ENCODE measurements at places on chromosomes 6 and 20. TPM values are rescaled to one million over a fixed set of nuclear protein-coding genes. Genes with fewer than 3 reads are reported as not detected.

The LTB gene
- total RNA-seq = 10.6 TPM

The LAMP5 gene
- total RNA-seq = 0.35 TPM

The HAO1 gene
- not detected for total RNA-seq

The GOPC gene
- total RNA-seq = 19.6 TPM

The KIAA0408 gene
- total RNA-seq = 0.84 TPM

The EYS gene
- 0.47 TPM for total RNA-seq

The FAM229B gene
- total RNA-seq = 21.0 TPM

The ME1 gene
- total RNA-seq = 7.5 TPM

The SLC22A23 gene
- 13.3 TPM for total RNA-seq

The ELOVL4 gene
- total RNA-seq = 7.2 TPM

The CEBPB gene
- 16.2 TPM for total RNA-seq

The TRIM31 gene
- not detected for total RNA-seq

The KCNK16 gene
- total RNA-seq = not detected

The SYNDIG1 gene
- total RNA-seq = 5.5 TPM

The PSMB8 gene
- 3.1 TPM for total RNA-seq

The SNTA1 gene
- 8.2 TPM for total RNA-seq

The GSTA3 gene
- total RNA-seq = not detected

The FLRT3 gene
- total RNA-seq = 90.0 TPM

The RSPO3 gene
- total RNA-seq = not detected

The ZFP57 gene
- not detected for total RNA-seq

The ARFGEF3 gene
- total RNA-seq = 14.3 TPM

The IER3 gene
- total RNA-seq = 107 TPM

The PRDM13 gene
- total RNA-seq = not detected

The HTR1E gene
- total RNA-seq = 1.6 TPM

The ARMH2 gene
- not detected for total RNA-seq

The CENPB gene
- total RNA-seq = 50.7 TPM

The OOEP gene
- total RNA-seq = not detected

The SENP6 gene
- total RNA-seq = 105 TPM

The MAS1 gene
- not detected for total RNA-seq

The MAK gene
- total RNA-seq = 0.18 TPM

The HUS1B gene
- total RNA-seq = 0.70 TPM

The TRIM10 gene
- not detected for total RNA-seq

The SIGLEC1 gene
- not detected for total RNA-seq

The PRR18 gene
- total RNA-seq = 0.09 TPM

The LIME1 gene
- 7.8 TPM for total RNA-seq

The CCN6 gene
- total RNA-seq = not detected

The DHX35 gene
- total RNA-seq = 12.2 TPM

The PHACTR3 gene
- not detected for total RNA-seq

The LGSN gene
- total RNA-seq = not detected

The SAPCD1 gene
- total RNA-seq = 9.5 TPM

The SEL1L2 gene
- not detected for total RNA-seq

The CTAGE9 gene
- total RNA-seq = not detected

The CDSN gene
- total RNA-seq = not detected

Measured in endodermal cell (in vitro differentiated cells).